ENCODE measurements at places on chromosomes 6 and 20.

DNA sequence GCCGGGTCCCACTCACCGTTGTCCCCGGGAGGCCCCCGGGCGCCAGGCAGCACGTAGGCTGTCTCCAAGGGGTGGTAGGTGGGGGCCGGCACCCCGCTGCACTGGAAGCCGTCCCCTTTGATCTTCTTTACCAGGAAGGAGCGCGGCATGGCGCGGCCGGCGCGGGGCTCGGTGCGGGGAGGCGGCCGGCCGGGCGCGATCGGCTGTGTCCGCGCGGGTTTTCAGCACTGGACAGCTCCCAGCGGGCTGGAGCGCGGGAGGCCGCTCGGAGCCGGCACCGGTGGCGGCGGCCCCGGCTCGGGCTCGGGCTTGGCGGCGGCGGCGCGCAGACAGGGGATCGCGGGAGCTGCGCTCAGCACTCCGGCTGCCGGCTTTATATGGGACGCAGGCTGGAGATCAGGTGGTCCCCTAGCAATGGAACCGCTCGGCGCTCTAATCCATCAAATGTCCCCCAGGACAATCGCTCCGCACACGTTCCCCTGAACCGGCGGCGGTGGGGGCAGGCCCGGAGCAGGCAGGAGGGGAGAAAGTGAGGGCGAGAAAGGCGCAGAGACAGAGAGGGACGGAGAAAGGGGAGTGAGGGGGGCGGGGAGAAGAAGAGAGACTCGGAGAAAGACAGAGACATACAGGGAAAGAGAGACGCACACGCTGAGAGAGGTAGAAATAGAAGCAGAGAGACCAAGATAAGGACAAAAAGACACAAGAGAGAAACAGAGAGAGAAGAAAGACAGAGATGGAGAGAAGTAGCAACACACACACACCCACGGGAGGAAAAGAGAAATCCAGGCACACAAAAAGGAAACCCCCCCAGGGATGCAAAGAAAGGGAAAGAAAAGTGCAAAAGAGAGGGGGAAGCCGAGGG lies at the start of gene SCRT2:
TSS of gene SCRT2 (minus strand) at position 350 of the 862 bp plus-strand sequence. CDS start at position 149, 201 bp downstream.
- DNase-seq = peak; percentile 37

- DNase-seq = no peak
These were observed 252.0 kb downstream of the SOX4 start for GRCh38 chr6:21845439-21846140.

GRCh38 chr6:72421387-72421786 lies 200.5 kb upstream of the KCNQ5 start:
- no peak for DNase-seq

- DNase-seq = no peak
These were observed 226.4 kb downstream of the TBC1D7 start for GRCh38 chr6:13101985-13102384.

- DNase-seq = no peak
These were observed 54.7 kb upstream of the SAYSD1 start for GRCh38 chr6:39169448-39170344.

- no peak for DNase-seq
These were observed 34.0 kb upstream of the BMP6 start for GRCh38 chr6:7691675-7692452.

- no peak for DNase-seq
These were observed 2.5 kb upstream of the NPBWR2 start for GRCh38 chr20:64109831-64110391.

DNA sequence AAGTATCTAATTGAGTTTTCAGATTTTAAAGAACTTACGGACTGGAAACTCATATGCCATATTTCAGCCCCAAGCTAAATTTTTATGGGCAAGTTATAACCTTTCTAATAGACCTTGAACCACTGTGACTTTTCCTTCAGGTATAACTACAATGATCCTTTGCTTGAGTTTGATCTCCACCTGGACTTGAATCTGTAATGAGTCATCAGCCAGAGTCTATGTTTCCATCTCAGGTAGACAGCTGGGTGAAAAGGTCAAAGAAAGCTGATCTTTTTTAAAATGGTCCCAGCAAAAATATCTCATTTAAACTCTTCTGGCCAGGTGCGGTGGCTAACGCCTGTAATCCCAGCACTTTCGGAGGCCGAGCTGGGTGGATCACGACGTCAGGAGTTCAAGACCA lies 88.4 kb upstream of the SGK1 start:
- no peak for DNase-seq
